ENCODE measurements at places on chromosomes 11 and 22.

DNA sequence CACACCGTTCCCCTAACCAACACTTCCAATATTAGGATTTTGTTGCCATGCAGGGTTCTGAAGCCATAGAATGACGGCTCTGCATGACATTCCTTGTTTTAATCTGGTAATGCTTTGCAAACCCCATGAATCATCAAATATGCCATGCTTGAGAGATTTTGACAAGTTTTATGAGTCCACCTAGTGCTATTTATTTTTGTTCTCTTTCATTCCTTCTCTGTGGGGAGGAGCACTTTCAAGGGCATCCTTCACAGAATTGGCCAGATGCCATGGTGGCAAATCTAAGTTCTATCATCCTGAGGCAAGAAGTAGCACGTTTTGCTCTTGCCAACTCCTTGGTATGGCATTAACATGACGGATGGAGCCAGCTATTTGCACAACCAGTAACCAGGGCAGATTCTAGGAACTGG lies 268.4 kb downstream of the FAM76B start:
- DNase-seq, result peak; percentile 89

DNA sequence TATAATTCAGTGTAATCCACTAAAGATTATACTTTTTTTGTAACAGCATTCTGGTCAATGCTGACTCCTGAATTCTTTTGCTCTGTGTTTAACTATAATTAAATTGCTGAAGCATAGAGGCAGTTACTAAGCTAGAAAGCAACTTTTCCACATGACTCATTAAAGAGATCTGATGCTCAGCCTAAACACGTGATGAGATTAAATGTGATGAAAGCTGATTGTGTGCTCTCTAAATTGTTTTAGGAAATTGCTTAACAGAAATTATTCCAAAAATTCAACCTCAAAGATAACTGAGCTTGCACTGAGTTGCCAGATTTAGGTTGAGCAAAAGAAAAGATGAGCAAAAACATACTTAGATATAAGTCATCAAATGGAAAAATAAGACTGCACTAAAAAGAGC lies 1033.6 kb downstream of the FAM181B start:
- no peak for DNase-seq

DNA sequence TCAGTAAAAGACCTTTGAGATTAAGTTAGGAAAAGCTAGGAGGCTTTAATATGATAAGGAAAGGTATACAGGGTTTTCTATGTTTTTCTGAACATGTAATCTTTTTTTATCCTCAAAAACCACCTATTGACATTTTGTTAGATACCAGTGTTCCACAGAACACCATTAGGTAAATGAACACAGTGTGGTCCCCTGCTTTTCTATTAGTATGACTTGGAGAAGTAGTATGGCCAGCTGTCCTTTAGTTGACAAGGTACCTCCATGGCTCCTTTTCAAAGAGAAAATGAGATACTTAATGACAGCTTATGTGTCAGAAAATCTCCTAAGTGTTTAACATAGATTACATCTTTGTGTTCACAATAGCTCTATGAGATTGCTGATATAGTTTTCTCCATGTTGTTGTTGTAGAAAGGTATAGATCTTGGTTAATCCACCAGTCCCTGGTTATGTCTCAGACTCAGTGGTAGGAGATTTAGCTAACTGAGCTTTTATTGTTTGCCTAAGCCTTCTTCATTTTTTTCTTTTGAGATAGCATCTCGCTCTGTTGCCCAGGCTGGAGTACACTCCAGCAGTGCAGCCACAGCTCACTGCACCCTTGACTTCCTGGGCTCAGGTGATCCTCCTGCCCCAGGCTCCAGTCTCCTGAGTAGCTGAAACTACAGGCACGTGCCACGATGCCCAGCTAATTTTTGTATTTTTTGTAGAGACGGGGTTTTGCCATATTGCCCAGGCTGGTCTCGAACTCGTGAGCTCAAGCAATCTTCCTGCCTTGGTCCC lies 46.0 kb downstream of the STIM1 start:
- no peak for DNase-seq

DNA sequence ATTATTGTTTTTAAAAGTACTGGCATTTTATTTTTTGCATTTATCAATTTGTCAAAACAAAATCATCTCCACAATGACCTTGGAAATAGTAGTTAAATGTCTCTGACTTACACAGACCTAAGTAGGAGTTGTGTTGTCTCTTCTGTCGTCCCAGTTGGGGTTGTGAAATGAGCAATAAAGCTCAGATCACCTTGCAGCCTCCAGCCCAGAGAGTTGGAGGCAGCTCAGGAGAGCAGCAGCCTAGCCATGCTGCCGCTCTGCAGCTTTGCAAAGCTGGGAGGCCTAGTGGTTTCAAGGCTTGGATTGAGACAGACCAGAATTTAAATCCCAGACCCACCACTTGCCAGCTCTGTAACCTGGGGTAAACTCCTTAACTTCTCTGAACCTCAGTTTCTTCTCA lies 65.2 kb upstream of the CRYBB3 start:
- DNase-seq, result no peak

DNA sequence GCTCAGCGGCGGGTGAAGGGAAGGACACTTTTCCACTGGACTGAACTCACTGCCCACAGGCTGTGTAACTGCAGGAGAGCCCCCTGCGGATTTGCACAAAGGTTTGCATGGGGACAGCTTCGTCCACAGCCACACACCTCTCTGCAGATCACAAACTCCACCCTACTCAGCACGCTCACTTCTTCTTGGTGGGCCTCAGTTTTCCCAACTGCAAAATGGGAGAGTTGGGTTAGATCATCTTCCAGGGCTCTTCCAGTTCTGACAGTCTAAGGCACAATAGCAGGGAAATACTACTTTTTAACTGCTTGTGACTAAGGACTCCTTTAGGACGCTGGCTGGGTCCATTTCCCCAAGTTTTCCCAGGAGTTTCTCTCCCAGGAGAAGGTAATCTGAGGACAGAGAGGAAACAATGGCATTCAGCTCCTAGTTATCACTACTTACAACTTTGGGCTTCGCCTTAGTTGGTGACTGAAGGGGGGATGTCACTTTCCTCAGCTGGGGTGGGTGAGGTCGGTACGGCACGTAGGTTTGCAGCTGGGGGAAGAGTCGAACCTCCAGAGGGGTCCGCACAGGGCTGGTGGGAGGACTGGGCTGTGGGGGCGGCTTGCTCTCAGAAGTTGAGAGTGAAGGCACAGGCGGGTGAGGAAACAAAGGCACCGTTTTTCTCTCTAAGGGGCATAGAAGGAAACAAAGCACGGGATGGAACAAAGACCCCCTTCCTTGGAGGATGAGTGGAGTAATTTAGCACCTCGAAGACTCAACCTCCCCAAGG lies 55.8 kb downstream of the C11orf58 start:
- DNase-seq, result no peak

DNA sequence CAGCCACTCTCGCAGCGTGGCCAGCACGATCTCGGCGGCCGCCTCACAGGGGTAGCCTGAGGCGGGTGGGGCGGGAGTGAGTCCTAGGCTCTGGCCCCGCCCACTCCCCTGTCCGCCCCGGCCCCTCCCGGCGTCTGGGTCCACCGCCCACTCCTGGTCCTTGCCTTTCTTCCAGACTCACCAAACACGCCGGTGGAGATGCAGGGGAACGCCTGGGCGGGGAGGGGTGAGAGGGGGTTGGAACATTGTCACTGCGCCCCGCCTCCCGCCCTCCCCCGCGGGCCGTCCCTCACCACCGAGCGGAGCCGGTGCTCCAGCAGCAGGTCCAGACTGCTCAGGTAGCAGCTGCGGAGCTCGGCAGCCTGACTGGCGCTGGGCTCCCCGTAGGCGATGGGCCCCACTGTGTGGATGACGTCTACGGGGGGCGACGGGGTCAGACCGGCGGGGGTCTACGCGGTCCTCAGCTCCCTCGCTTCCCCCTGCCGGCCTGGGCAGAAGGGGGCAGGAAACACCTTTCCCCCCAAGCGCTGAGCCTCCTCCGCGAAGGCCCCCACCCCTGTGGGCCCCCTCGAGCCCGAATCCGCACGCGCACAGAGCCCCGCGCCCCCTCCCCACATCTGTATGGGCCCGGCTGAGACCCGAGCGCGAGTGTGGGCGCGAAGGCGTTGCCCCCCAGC lies 13.2 kb downstream of the OTUB1 start:
- DNase-seq, result peak; percentile 98

- no peak for DNase-seq
Measured at GRCh38 chr11:29963796-29964195, 53.0 kb downstream of the KCNA4 start.

- DNase-seq, result peak; percentile 18
Measured at GRCh38 chr11:8080674-8081590, at the start of gene TUB. Gene TUB, plus strand, starts transcription at chr11:8081211. Its CDS starts 300 bp downstream, at chr11:8081511.

DNA sequence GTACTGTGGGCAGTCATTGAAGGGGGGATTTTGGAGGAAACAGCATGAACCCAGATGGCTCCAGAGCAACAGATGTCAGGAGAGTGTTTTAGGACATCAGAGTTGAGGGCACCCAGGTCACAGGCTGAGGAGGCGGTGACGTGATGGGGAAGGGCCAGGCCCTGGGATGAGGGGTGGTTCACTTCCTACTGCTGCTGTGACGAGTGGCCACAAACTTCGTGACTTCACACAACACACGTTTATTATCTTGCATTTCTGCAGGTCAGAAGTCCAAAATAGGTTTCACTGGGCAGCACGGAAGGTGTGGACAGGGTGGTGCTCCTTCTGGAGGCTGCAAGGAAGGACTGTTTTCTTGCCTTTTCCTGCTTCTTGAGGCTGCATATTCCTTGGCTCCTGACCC lies 77.7 kb upstream of the RAB1B start:
- DNase-seq, result no peak

DNA sequence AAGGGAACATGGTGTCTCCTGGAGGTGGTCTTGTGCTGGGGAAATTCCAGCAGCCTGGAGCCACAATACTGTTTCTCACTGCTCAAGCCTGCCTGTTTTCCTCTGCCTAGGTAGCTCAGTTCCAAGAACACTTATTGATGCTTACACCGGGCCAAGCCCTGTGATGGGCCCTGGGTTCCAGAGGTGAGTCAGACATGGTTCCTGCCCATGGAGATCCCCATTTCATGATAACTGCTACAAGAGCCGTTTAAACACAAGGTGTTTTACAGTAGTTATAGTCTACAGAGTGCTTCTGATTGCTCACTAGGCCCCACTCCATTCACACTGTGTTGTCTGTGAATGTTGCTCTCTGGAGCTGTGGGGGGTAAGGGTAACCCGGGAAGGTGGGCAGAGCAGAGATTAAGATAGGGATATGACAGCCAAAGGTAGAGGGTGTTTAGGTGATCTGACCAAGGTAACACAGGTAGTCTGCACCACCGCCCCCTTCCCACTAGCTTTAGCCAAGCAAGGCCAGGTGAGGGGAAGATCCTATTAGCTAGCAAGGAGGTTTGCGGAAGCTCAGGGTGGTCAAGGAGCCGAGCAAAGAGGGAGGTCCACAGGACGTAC lies 696 bp upstream of the MICAL2 start:
- DNase-seq, result no peak

- no peak for DNase-seq
Measured at GRCh38 chr11:120244476-120245365, 4.8 kb downstream of the POU2F3 start.

GRCh38 chr22:32515084-32515483 lies 40.5 kb downstream of the FBXO7 start:
- DNase-seq, result no peak

- no peak for DNase-seq
Measured at GRCh38 chr22:43861529-43861928, 784 bp downstream of the SULT4A1 start.

DNA sequence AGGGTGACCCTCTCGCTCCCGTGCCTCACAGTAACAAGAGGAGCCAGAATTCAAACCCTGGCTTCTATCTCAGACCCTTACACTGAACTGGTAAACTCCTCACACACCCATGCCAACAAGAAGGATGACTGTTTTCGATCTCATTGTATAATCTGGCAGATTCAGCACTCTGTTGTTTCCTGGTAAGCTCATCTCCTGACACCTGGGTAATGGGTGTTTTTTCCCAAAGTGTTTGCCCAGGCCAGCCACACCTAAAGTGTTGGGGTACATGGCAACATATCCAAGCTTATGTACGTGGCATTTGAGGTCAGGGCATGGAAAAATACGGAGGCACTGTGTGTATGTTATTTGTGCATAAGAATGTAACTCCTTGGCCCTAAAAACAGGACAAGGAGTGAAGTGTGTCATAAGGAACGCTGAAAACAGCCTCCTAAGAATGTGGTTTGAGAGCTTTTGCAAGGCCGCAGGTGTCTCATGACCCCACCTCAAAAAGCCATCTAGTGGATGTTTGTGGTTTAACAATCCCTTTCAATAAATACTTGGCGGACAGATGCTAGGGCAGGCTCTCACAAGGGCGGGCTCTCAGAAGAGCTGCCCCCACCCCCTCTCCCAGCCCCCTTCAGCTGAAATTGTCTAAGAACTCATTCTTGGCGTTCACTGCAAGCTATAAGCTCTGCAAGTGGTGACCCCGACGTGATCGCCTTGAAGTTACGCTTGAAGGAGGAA lies at the start of gene MS4A15:
MS4A15 (plus strand) TSS at position 561 of the 726 bp plus-strand sequence. CDS start 6,867 bp downstream, outside the sequence.
- DNase-seq, result peak; percentile 22

Measured in RWPE1 (cell line).